Cortex of kidney (tissue), 1 donor: ENCODE measurements at places on chromosomes 4 and X.

- DNase-seq: no peak
Measured at GRCh38 chr4:121146530-121146929, 17.6 kb downstream of the TNIP3 start.

- no peak for DNase-seq
Measured at GRCh38 chrX:123222920-123223319, 38.8 kb downstream of the GRIA3 start.

GRCh38 chr4:105343146-105343931 lies 130.5 kb downstream of the PPA2 start:
- no peak for DNase-seq

- DNase-seq: no peak
Measured at GRCh38 chr4:40952217-40952616, 202.5 kb downstream of the NSUN7 start.

- no peak for DNase-seq
Measured at GRCh38 chrX:41556958-41557357, 109.8 kb downstream of the NYX start.

- no peak for DNase-seq
Measured at GRCh38 chr4:177989503-177990201, 547.4 kb upstream of the AGA start.

DNA sequence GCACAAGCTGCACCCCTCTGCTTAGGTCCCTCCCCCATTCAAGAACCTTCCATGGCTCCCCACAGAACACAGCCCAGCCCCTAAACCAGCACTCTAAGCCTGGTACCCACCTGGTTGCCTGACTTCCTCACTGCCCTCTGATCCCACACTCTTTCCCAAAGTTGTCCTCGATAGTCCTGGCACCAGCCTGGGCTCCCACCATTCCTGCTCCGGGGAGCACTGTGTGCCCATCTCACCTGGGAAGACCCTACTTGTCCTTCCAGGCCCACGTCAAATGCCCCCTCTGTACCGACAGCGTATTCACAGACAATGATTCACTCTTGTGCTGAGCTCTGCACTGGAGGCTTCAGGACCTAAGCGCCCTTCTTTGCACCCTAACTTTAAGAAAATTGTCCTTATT lies 40.1 kb downstream of the ABLIM2 start:
- DNase-seq: no peak

GRCh38 chrX:15645266-15645665 lies 19.3 kb downstream of the CLTRN start:
- no peak for DNase-seq

GRCh38 chrX:13091111-13091765 lies 46.8 kb upstream of the FAM9C start:
- no peak for DNase-seq

- DNase-seq: no peak
Measured at GRCh38 chrX:39840581-39841093, 257.1 kb downstream of the BCOR start.

DNA sequence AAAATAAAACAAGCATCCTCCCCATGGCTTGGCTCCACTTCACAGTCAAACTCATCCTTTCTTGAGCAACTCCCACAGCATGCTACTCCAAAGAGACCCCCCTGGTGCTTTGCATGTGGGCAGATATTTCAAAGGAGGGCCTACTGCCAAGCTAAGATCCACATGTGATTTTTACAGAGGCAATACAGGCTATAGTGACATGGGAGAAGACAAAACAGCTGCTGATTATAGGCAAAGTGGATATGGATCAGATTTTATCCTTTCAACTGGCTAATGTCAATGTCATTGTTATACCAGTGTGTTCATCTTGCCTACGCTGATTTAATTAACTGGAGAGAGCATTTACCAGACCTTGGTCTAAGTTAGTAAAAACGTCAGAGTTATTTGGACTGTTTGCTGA lies 328.3 kb downstream of the KLHL13 start:
- DNase-seq: no peak

GRCh38 chr4:7128644-7129043 lies 60.8 kb upstream of the GRPEL1 start:
- no peak for DNase-seq

- no peak for DNase-seq
Measured at GRCh38 chr4:82561786-82562563, at the start of gene TMEM150C. TSS of gene TMEM150C (minus strand) at chr4:82561988. CDS start at chr4:82504657, 57,331 bp downstream.

- no peak for DNase-seq
Measured at GRCh38 chr4:70902577-70903290, 565 bp downstream of the MOB1B start.

GRCh38 chr4:48499551-48500066 lies 9.6 kb downstream of the ZAR1 start:
- no peak for DNase-seq

DNA sequence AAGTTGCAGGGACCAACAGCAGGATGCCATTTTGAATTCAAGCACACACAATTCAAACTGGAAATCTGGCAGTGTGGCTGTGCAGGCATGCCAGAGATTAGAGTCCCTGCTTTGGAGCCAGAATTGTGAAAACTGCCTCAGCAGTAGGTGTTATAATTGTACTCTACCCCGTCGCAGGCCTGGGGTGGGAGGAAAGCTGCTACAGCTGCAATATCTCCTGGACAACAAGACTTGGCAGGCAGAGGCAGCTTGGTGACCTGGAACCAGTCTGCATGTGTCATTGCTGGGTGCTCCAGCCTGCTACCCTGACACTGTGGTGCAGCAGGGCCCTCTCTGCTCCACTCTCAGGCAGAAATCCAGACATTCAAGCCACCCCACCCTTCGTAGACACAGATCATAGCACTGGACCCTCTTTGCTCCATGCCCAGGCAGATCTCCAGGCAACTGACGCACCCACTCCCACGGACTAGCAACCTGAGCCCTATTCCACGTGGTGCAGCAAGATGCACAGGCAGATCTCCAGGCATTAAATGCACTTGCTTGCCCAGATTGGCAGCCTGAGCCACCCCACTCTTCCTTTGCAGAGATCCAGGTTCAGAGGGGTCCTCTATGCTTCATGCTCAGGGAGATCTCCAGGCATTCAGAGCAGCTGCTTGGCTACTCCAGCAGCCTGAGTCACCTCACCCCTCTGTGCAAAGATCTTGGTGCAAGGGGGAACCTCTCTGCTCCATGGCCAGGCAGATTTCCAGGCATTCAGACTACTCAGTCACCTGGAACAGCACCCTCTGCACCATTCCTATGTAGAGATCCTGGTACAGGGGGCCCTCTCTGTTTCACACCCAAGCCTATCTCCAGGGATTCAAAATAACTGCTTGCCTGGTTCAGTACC lies 140.5 kb downstream of the LRBA start:
- DNase-seq: no peak

GRCh38 chr4:64598066-64598465 lies 188.8 kb upstream of the TECRL start:
- DNase-seq: no peak

DNA sequence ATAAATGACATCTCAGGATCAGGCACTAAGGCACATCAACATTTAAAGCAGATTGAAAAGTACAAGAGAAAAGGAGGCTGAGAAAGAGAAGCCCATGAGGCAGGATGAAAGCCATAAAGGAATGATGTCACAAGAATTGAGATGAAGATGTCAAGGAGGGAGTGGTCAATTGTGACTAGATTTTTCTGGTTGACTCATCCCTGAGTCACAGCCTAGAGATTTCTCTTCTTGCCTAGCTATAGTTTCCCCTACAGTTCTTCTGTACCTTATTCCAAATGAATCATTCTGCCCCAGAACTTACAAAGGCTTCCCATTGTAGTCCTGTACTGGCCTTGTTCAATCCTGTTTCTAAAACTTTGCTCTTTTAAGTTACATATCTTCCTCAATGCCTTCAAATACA lies 3.4 kb upstream of the USP53 start:
- no peak for DNase-seq

GRCh38 chr4:16122784-16123183 lies 39.0 kb upstream of the PROM1 start:
- no peak for DNase-seq

GRCh38 chrX:109918753-109919152 lies 84.2 kb upstream of the TMEM164 start:
- no peak for DNase-seq

- no peak for DNase-seq
Measured at GRCh38 chrX:49111791-49112190, 11.7 kb downstream of the GPKOW start.

- no peak for DNase-seq
Measured at GRCh38 chrX:152917656-152918579, 20.1 kb downstream of the ZNF185 start.

DNA sequence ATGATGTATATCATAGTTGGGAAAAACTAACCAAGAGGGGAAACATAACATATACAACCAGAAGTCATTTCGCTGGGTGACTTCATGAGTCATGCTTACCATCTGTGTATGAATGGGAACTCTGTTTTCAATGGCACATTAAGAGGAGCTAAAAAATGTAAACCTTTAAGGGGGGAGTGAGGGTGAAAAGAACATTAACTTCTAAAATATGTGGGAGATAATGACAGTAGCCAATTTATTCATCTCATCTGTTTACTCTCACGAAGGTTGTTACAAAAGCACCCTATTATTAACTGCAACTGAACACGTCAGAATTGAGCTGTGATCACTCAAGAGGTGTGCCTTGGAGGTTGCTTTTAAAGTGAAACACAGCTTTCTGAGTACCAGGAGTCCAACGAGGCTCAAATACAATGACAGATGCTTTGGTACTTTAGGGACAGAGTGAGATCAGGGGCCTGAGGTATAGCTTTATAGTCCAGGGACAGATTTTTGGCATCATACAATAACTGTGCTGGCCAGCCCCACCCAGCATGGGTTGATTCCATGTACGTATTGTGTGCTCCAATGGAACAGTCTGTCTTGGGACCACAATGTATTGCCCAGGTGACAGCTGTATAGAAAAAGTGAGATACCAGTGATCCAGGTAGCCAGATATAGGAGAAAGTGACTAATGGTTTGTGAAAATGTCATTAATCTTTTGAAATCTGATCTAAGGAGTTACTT lies 107.3 kb downstream of the AMMECR1 start:
- DNase-seq: no peak

DNA sequence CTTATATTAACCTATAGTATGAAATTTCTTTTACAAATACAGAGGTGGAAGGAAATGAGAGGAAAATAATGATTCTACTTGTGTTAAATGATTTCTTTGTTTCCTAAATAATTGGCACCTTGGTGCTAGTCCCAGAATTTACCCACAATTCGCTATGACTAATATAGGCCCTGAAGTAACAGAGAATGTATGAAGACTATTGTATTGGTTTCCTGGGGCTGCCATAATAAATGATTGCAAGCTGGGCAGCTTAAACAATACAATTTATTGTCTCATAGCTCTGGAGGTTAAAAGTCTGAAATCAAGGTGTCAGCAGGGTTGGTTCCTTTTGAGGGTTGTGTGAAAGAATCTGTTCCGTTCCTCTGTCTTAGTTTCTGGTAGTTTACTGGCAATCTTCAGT lies 74.8 kb upstream of the GPRIN3 start:
- no peak for DNase-seq

- DNase-seq: no peak
Measured at GRCh38 chrX:79719568-79720231, 294.9 kb upstream of the TBX22 start.

DNA sequence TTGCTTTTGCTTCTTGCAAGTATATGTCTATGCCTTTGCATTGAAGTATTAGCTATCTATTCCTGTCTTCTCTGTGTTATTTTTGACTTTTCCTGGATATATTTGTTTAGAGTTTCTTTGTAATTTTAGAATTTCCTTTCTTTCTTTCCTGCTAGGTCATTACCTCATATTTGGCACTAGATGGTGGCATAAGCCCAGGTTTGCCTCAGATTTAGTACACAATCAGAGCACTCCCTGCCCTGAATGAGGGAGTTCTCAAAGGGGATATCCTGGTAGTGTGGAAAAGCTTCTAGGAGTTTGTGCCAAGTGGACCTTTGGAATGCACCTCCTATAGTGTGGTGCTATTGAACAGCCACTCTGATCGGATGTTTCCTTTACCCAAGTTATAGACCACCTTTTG lies 181.6 kb downstream of the UGT8 start:
- no peak for DNase-seq

DNA sequence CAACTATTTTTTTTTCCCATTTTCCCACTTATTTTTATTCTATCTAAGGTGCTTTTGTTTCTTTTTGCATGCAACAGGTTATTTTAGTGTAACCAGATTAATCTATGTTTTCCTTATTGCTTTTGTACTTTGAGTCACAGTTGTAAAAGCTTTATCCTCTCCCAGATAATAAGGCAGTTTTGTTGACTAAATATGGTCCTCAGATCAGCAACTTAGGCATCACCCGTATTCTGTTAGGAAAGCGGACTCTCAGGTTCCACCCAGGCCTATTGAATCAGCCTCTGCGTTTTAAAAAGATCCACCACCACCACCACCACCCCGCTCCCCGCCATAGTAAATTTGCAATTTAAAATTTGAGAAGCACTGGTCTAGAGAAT lies 58.6 kb upstream of the USP9X start:
- DNase-seq: no peak

DNA sequence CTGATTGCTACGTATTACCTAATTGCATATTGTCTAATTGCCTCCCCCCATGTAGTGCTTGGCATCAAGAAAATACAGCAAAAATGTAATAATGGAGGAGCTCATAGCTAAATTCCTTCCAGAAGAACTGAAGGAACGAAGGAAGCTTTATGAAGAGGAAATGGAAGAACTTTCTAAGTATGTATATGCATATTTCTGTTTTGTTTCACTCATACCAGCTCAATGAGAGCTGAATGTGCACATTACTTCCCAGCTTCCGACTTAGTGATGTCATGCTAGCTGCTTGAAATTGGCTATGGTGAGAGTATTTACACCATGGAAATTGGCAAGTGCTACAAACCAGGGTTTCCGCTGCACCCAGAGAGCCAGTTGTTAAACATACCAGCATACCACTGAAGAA lies 34.7 kb downstream of the LONRF3 start:
- no peak for DNase-seq

DNA sequence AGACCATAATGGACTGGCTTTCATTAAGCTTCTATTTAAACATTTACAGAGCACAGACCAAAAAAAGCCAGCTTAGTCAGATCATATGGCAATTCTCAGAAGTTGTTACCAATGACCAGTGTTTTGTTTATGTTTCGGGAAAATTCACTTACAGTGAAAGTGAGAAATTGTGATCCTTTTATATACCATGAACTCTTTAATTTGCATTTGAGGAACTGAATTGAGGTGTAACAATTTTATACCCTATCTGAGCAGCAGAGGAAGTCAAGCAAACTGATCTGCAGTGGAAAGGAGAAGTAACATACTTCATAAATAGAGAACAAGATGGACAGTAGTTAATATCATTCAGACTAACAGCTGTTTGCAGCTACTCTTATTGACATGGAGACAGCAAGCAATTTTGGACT lies 97.1 kb downstream of the TMA16 start:
- DNase-seq: no peak

DNA sequence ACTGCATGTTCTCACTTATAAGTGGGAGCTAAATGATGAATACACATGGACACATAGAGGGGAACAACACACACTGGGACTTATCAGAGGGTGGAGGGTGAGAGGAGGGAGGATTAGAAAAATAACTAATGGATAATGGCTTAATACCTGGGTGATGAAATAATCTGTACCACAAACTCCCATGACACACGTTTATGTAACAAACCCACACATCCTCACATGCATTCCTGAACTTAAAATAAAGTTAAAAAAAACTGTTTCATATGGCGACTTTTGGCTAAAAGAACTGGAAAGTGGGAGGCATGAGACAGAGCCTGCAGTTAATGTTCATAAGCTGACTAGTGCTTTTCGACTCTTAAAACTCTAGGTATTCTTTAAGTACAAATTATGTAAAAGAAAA lies 98.9 kb upstream of the NPFFR2 start:
- no peak for DNase-seq

- no peak for DNase-seq
Measured at GRCh38 chr4:159143687-159144086, 40.8 kb downstream of the RAPGEF2 start.

GRCh38 chr4:127889903-127890302 lies 9.2 kb downstream of the PLK4 start:
- no peak for DNase-seq
